ENCODE measurements at places on chromosomes 2 and 18.

DNA sequence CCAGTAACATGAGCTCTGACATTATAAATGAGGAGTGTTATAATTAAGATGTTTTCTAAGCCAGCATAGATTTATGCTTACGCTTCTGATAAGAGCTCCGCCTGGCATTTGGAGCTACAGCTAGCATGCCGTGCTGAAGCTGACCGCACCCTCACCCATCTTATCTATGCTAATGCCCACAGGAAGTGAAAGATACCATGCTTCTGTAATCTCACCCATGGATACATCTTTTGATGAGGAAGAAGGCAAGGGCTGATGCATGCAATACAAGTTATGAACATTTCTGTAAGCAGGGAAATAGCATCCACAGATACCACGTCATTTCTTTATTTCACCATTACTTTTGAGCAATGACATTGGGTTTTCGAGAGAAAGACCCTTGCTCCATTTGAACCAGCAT is 82.3 kb downstream of the ARL4C start:
- DNase-seq, result peak; percentile 35

DNA sequence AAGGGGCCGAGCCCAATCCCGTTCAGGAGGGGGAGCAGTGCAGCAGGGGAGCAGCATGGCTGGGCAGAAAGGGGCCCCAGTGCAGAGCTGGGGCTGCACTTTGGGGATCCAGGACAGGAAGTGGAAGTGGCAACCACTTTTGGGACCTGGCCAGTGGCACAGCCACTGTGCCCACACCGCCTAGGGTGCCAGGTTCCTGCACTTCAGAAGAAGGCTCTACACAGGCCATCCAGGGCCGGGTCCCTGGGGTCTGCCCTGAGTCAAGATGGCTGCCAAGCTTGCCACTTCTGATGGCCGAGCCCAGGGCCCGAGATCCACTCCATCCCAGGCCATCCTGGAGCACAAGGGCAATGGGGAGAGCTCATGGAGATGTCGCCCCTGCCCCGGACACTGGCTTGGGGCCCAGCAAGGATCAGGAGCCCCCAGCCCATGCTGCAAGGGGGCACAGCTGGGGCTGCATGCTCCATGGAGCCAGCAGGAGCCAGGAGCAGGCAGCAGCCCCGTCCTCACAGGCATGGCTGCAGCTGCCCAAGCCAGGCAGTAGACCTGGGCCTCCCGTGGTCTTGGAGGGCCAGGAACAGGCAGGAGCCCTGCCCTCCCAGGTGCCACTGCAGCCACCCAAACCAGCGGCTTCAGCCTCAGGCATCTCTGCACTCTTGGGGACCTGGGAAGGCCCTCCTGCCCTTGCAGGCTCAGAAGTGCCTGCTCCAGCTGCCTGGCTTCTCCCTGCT is 35.0 kb upstream of the ID2 start:
- no peak for DNase-seq

DNA sequence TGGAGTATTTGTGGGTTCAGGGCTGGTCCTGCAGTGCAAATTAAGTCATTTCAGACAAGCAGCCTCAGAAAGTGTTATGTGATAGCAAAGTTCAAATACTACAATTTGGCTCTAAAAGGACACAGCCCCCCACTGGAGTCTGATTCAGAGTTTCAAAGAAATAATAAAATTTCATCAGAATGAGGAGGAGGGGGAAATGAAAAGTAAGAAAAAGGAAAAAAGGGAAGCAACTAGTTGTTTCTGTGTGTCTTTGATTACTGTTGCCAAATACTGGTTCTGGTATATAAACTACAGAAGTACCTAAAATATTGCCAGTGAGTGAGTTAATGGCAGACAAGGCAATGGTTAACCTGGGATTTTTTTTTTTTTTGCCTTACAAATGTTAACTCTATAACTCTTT is 773.9 kb downstream of the BCL11A start:
- no peak for DNase-seq

DNA sequence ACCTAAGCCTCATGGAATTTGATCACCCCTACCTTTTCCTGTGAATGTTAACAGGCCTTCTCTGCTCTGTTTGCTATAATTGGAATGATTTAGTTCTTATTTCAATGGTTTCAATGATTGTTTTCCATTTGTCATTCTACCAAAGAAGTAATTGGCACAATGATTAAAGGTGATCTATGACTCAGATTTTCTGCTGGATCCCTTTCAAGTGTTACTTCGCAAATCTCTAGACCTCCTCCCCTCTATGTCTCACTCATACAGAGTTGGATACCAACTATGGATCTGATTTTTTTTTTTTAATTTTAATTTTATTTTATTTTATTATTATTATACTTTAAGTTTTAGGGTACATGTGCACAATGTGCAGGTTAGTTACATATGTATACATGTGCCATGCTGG is 29.6 kb upstream of the FAM117B start:
- no peak for DNase-seq

DNA sequence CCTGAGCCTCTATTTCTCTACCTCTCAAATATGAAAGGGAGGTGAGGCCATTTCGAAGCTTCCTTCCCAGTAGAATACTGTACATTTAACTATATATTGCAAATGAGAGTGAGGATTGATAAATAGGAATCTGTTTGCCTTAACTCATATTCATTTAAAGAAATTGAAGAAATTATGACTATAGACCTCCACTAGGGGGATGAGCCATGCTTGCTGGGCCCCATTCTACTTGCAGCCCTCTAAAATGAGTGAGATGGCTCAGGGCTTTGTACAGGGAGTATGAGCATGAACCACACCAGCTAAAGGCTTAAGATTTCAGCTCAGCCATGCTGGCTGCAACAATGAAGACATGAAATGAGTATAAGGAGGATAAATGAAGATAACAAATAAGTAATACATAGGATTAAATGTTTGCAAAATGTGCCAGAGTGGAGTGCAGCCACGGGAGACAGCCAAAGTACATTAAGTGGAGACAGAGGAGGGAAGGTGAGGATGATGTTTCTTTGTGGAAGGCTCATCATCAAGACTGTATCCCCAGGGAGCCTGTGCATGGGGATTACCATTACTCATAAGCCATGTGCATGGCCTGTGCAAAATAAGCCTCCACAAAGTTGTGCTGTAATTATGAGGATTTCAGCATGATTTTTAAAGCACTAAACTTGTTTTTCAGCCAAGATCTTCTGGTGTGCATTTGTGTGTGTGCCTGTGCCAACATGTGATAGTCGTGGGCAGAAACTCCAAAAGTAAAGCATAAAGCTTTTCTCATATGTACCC is 300.8 kb downstream of the CNTNAP5 start:
- no peak for DNase-seq

- DNase-seq, result peak; percentile 35
Measured at GRCh38 chr18:11654736-11655605, 34.1 kb upstream of the GNAL start.

GRCh38 chr2:39567507-39567906 is 98.2 kb upstream of the TMEM178A start:
- no peak for DNase-seq

DNA sequence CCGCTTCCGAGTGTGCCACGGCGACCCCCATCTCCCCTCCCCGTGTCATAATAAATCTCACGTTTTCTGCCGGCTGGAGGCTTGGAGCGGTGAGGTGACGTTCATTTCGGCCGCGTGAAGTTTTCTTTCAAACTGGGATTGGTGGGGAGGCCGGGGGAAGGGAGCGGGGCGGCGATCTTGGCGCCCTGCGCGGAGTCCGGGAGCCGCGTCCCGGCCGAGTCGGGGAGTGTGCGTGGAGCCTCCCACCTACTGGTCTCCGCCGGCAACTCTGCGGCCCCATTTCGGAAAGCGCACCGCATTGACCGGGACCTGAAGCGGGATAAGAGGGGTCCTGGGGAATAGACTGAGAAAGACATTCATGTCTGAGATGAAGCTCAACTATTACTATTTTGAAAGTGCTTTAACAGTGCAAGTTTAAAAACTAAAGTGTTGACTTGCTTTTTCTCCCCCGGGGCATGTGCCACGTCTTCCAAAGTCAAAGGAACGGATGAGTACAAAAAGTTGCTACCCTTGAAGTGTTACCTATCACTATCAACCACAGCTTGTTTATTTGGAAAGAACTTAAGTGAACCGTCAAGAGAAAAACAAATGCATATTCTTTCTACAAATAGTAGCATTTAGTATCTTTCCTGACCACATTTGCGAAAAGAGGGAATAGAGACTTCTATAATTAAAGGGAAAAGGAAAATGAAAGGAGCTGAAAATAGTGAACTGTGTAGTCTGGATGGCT is 818 bp upstream of the IKZF2 start:
- peak; percentile 29 for DNase-seq

DNA sequence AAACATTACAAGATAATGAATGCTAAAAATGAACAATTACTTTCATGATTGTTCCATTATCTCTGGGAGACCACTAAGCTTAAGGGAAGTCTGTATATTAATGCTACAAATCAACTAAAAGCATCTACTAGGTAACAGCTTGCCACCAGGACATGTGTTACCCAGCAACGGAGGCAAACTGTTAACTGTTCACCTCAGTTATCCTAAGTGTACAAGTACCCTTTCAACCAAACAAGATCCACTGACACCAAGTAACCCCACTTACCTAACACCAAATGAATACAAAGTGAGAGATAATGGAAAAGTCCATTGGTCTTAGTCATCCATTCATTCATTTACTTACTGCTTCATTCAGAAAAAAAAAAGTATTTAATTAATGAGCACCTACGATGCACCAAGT is 54.7 kb upstream of the KIDINS220 start:
- DNase-seq, result no peak

DNA sequence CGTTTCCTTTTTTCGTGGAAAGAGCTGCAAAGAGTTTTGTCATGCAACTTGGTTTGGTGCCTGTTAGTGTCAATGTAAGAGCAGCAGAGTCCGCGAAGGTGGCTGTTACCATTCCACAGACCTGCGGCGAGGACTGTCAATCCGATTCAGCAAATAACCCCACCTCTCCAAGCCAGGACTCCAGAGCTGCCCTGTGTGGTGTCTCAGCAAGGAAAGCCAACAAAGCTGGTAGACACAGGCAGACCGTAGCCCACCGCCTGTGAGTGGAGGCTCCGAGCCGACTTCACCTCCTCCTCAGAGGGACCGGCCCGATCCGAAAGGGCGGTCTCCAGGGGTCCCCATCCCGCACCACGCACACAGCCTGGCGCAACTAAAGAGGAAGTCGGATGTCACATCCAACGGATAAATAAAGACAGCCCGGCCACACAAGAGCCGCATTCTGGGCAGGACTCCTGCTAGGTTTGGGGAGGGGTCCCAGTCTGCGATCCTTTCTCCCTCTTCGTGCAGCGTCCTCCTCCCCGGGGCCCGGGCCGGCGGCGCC is 819 bp downstream of the ANKRD44 start:
- no peak for DNase-seq

GRCh38 chr2:178142274-178143065 is 30.2 kb downstream of the RBM45 start:
- no peak for DNase-seq

- DNase-seq, result no peak
Measured at GRCh38 chr2:241575624-241576292, 17.2 kb downstream of the BOK start.

DNA sequence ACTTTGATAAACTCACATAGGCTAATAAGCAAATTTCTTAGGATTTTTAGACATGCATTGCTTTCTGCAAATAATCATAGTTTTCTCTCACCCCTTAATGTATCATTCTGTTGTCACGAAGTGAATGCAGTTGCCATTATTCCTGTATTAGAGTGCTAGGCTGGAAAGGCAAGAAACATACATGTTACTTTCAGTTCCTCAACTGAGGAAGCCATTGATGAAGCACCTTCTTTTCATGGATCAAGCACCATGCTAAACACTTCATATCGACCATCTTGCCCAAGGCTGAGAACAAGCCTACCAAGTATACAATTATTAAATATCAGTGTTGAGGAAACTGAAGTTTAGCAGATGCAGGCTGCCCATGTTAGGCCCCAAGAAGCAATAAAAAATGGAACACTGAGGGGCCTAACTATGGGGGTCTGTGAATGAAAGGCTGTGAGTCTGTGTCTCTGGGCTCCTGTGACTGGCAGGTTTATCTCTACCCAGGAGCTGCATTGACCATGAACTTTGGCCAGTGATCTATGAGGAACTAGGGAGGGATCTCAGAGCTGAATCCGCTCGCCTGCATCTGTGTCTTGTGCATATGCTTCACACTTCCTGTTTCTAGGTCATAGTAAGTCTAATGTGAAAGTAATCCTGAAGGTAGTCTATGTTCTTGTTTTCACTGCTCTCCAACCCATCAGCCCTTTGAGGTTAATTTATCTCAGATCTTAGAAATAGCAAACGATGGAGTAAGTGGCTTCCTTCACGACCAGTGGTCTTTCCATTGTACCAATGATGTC is 16.0 kb upstream of the TSPYL6 start:
- DNase-seq, result no peak

DNA sequence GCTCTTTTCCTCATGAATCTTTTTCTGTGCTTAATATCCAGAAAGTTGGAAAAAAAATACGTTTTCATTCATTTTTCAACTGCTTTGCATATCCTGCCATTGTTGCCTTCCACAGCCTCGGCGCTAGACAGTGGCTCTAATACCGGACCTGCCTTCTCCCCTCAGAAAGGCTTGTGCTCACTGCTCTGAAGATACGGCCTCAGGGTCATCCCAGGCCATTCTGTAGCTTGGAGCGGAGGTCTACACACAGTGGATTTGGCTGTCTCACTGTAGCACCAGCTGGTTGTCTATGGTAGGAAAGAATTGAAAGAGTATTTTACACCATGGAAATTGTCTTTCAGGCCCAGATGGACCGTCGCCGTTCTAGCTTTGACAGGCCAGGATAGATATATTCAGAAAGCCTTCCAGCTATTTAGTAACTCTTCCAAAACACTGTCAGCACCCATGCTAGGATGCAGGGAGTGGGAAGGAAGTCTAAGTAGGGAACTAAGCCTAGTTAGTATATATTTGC is 242.0 kb downstream of the TMEM182 start:
- DNase-seq, result no peak

DNA sequence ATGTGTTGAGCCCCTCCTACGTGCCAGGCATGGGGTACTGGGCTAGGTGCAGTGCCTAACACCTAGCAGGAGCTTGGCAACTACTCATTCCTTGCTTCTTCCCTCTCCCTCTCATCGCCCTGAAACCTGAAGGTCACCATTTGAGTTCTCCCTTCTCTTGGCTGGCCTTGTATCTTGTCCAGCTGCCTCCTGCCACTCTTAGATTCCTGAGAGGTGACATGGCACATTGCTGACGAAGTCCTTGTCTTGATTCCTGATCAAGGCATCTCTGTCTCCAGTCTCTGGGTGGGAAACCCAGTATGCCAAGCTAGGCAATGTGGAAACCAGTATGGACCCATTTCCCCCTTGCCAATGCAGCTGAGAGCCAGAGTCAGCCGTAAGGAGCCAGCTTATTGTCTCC is 9.0 kb upstream of the EFR3B start:
- DNase-seq, result no peak

GRCh38 chr2:206876216-206876860 is 63.0 kb upstream of the CPO start:
- no peak for DNase-seq

- DNase-seq, result no peak
Measured at GRCh38 chr2:19932928-19933327, 31.1 kb upstream of the TTC32 start.

DNA sequence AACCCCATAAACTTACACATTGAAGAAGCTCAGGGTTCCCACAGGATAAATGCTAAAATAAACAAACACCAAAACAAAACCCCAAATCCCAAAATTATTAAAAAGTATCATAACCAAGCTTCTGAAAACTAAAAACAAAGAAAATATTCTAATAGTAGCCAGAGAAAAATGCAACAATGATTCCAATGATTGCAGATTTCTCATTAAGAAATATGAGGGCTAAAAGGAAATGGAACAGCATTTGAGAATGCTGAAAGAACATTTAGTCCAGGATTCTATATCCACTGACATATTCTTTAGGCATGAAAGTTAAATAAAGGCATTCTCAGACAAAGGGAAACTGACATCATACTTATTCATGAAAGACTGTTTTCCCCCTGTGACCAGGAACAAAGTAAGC is 212.4 kb downstream of the SLC4A10 start:
- DNase-seq, result no peak

GRCh38 chr2:45759310-45759851 is 107.9 kb downstream of the PRKCE start:
- DNase-seq, result no peak

All from hematopoietic multipotent progenitor cell treated with erythropoietin and hydrocortisone succinate and interleukin-3 and kit ligand, for 8 days (in vitro differentiated cells).